ENCODE measurements at places on chromosomes 2 and 18.

DNA sequence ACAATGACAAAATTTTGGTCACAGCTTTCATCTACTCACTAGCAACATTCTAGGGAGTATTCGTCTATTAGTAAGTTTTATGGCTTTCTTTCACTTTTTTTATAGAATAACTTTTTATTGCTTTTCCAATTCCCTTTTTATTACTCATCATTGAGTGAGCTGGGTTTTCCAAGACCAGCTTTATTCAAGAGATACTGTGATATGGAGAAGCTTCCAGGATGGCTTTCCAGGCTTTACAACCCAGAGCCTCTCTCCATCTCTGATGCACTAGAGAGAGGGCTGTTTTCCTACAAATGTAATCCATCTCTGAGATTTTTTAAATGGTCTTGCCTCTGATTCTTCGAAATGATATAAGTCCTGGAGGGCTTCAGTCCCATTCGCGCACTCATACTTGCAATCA is 118.3 kb downstream of the LDLRAD4 start:
- no peak for DNase-seq

- no peak for DNase-seq
These were observed 240.2 kb downstream of the LTBP1 start for GRCh38 chr2:33186937-33187336.

DNA sequence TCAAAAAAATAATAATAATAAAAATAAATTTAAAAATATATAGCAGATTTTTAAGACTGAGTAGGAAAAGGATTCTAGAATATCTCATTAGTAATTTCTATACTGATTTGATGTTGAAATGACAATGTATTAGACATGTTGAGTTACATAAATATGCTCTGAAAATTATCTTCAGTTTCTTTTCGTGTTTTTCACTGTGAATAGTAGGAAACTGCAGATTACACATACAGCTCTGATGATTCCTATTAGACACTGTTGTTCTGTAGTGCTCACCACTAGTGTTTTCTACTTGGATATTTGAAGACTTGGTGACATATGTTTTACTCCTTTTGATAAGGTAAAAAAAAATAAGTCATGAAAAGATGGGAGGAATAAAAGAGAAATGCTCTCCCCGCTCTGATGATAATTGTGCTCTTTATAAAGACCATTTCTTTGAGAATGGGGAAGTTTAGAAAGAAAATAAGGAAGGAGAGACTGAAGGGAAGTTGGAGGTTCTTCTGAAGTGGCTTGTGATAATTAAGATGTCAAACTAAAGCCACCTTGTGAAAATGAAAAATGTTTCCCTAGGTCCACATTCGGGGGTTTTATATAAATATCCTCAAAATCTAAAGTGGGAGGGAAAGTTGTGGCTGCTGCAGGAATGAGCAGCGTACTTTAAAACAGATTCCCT is 52.9 kb downstream of the SLC9A2 start:
- DNase-seq = no peak

GRCh38 chr2:235960716-235961640 is 207.2 kb downstream of the GBX2 start:
- DNase-seq = no peak

- no peak for DNase-seq
These were observed 881.6 kb upstream of the PIK3C3 start for GRCh38 chr18:41073372-41073954.

GRCh38 chr18:10270151-10270571 is 184.3 kb upstream of the APCDD1 start:
- DNase-seq = no peak

DNA sequence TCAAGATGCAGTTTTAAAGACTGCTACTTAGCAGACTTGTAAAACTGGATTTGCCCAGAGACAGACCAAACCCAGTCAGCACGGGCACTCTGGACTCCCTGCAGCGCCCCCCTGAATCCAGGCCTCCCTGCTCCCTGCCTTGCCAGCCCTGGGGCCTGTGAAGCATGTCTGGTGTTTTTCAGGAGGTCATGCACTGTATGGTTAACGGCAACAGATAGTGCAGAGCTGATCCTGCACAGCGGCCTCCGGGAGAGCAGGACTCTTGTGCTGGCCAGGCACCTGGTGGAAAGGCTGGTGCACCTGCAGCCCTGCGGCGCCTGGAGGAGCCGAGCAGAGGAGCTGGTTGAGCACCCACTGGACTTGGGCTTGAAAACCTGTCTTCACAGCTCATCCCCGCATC is 30.4 kb downstream of the HDAC4 start:
- DNase-seq = no peak

GRCh38 chr2:179233083-179233490 is 31.5 kb downstream of the SESTD1 start:
- no peak for DNase-seq

DNA sequence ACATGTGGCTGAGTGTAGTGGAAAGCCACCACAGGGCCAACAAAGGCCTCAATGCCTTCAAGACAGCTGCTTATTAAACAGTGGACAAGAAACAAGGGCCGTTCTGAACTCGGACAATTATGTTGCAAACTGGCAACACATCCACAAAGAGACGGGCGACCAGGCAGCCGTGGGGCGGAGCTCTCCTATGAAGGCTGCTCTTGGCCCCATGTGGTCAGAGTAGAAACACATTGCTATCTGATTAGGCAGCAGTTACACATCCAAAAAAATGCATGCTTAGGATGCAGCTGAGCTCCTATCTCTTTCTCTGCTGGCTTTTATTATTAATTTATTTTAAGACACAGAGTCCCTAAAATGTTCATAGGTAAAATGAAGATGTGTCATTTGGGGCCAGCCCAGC is 163.4 kb downstream of the TMEM163 start:
- no peak for DNase-seq

DNA sequence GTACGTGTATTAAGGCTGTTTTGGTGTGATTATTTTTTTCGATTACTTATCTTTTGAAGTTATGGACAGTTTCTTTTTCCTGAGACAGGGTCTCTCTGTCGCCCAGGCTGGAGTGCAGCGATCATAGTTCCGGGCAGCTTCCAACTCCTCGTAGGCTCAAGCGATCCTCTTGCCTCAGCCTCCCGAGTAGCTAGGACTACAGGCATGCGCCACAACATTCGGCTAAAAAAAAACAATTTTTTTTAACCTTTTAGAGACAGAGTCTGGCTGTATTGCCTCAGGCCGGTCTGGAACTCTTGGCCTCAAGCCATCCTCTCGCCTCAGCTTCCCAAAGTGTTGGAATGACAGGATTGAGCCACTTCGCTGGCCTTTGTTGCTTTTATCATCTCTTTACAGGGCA is 945 bp downstream of the HAT1 start:
- DNase-seq = peak; percentile 1

- no peak for DNase-seq
These were observed 81.2 kb upstream of the TXNDC2 start for GRCh38 chr18:9804517-9805104.

GRCh38 chr2:181677912-181678586 is 2.3 kb downstream of the NEUROD1 start:
- DNase-seq = peak; percentile 89

DNA sequence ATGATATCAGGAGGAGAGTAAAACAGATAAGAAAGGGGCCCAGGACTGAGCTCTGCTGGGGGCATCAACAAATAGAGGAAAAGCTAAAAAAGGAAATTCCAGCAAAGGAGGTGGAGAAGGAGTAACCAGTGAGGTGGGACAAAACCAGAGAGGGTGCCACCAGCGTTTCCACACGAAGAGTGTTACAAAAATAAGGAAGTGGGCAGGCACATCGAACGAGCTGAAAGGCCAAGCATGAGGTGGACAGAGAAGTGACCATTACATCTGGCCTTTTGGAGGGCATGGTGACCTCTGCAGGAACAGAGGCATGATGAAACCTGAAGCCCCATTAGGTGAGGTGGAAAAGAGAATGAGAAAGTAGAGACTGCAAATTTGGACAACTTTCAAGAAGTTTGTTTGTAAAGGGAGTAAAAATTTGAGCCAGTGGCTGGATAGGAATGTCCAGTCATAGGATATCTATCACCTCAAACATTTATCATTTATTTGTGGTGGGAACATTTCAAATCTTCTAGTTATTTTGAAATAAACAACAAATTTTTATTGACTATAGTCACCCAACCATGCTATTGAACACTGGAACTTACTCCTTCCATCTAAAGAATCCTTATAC is 18.4 kb upstream of the VIT start:
- no peak for DNase-seq

Data from neural crest cell (in vitro differentiated cells).